ENCODE measurements at places on chromosomes 2 and 18.

GRCh38 chr2:47016172-47016913, 100.7 kb upstream of the MCFD2 start:
- DNase-seq, result peak; percentile 20

DNA sequence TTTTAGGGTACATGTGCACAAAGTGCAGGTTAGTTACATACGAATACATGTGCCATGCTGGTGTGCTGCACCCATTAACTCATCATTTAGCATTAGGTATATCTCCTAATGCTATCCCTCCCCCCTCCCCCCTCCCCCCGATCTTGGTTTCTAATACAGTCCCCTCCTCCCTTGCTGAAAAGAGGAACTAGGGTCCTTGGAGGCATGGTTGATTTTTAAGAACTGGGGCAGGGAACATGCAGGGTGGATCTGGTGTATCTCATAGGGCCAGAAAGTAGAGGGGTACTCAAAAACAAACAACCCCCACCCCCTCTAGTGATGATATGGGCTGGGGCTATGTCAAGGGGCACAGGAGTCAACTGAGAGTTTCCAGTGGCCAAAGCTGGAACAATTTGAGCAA, 153.4 kb downstream of the UBR3 start:
- DNase-seq, result no peak

DNA sequence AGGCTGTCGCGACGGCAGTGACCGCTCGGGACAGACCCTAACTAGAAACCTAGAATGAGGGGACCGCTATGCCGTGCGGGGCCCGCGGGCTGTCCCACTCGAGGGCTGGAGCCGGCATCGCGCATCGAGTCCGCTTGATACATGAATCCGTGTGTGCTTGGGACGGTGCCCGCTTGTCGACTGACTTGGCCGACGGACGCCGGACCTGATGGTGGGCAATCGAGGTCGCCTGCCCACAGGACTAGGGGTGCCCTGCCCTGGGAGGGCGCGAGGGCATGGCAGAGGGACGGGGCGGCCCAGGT, 749 bp upstream of the PTMA start:
- DNase-seq, result peak; percentile 82

DNA sequence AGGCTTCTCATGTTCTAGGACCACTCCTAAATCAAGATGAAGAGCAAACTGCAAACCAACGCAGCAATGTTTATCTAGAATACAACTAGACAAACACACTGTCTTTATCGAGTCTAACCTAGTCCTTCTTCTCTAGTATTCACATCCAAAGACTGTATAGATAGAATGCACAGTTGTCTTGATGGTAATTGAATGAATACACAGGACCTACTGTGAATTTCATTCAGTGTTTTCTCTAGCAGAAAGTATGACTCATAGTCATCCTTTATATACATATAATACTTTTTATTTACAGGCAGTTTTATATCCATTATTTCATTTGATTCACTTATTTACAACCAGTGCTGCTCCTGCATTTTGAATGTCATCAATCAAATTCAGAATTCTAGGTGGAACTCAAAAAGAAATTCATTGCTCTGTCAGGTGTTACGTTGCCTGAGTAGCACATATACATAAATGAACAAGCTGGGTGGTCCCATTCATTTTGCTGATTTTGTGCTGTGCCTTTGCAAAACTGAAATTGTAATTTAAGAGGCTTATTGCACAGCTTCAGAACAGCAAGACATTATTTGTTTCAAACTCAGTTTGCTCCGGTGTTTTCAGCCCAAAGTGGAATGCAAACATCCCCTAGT, 374.8 kb downstream of the EPHA4 start:
- no peak for DNase-seq

GRCh38 chr2:47785986-47786385, 3.0 kb downstream of the MSH6 start:
- no peak for DNase-seq

GRCh38 chr18:12819322-12819721, 64.7 kb downstream of the PTPN2 start:
- no peak for DNase-seq

- DNase-seq, result no peak
Observed at GRCh38 chr18:37297106-37297505, 268.5 kb downstream of the CELF4 start.

DNA sequence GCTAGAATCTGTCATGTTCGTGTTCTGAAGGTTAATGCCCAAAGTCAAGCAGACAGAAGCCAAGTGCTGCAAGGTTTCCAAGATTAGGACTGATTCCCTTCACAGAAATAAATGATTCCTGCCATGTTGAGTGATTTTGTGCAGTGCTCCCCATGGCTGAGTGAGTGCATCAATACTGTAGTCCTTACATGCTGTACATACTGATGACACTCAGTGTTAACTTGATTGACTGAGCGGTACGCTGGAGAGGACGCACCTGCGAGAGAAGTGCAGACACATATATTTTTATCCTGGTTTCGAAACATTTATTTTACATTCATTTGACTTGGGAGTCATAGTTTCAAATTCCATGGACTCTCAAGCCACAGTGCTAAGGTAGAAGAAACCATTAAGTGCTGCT, 92.0 kb downstream of the ASXL3 start:
- no peak for DNase-seq

- DNase-seq, result no peak
Observed at GRCh38 chr2:170408461-170409163, 230.7 kb downstream of the MYO3B start.

GRCh38 chr2:72291059-72291458, 143.4 kb upstream of the CYP26B1 start:
- DNase-seq, result no peak

- no peak for DNase-seq
Observed at GRCh38 chr2:227456772-227457171, 15.2 kb upstream of the AGFG1 start.

DNA sequence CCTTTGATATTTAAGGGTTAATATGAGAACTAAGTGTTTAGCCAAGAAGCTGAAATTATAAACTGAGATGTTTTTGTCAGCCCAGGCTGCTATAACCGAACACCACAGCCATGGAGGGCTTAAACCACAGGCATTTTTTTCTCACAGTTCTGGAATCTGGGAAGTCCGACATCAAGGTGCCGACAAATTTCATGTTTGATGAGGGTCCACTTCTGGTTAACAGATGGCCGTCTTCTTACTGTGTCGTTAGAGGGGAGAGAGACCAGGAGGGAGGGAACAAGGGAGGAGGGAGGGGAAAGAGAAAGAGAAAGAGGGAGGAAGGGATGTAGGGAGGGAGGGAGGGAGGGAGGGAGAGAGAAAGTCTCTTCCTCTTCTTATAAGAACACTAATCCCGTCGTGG, 6.5 kb upstream of the CNDP2 start:
- DNase-seq, result no peak

DNA sequence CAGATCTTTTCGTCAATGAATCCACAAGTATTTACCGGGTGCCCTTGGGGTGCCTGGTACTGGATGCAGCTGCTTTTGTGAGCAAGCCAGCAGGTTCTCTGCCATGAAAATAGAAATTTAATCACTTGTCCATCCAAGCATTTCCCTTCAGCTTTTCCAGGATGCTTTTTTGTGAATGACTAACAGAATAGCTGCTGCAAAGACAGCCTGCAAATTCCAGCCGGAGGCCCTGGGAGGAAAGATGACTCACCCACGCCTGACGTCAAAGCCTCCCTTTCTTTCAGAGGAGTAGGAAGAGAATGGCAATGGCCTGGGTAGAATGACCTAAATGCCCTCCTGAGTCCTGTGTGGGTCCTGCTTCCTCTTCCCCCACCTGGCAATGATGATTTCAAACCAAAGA, 111.9 kb downstream of the AP1S3 start:
- DNase-seq, result no peak

DNA sequence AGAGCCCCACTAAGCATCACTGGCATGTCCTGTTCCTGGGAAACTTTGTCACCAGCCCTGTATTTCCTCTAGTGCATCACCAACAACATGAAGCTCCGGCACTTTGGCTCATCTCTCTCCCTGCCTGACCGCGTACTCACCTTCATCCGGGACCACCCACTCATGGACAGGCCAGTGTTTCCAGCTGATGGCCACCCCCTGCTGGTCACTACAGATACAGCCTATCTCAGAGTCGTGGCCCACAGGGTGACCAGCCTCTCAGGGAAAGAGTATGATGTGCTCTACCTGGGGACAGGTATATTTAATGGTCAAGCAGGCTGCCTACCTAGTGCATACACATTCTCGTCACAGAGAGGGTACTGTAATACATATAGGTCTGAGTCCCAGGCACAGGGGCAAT, 21.0 kb downstream of the SEMA4F start:
- DNase-seq, result no peak

DNA sequence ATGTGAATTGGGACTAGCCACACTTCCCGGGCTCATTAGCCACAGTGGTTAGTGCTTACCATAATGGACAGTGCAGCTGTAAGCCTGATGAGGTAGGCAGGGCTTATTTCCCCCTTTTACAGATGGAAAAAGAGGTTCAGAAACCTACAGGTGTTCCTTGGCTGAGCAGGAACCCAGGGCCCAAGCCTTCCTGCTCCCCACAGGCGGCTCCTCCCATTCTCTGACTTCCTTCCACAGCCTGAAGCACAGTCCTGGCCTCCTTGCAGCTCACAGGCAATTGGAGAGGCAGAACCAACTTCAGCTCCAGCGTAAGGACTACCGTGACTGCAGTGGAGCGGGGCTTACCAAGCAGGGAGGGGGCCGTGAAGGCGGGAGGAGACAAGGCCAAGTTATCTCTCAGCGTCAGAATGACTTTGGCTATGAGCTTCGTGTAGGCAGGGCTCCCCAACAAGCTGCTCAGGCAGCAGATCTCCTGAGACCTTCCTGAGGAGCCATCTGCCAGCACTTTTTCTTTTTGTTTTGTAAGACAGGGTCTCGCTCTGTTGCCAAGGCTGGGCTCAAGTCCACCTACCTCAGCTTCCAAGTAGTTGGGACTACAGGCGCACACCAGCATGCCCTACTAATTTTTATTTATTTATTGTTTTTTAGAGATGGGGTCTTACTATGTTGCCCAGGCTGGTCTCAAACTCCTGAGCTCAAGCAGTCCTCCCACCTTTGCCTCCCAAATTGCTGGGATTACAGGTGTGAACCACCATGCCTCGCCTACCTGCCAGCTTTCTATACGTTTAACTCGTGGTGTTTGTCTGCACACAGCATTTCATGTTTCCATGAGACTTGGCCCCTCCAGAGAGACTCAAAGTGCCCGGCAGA, 34.2 kb upstream of the NT5DC4 start:
- peak; percentile 98 for DNase-seq

DNA sequence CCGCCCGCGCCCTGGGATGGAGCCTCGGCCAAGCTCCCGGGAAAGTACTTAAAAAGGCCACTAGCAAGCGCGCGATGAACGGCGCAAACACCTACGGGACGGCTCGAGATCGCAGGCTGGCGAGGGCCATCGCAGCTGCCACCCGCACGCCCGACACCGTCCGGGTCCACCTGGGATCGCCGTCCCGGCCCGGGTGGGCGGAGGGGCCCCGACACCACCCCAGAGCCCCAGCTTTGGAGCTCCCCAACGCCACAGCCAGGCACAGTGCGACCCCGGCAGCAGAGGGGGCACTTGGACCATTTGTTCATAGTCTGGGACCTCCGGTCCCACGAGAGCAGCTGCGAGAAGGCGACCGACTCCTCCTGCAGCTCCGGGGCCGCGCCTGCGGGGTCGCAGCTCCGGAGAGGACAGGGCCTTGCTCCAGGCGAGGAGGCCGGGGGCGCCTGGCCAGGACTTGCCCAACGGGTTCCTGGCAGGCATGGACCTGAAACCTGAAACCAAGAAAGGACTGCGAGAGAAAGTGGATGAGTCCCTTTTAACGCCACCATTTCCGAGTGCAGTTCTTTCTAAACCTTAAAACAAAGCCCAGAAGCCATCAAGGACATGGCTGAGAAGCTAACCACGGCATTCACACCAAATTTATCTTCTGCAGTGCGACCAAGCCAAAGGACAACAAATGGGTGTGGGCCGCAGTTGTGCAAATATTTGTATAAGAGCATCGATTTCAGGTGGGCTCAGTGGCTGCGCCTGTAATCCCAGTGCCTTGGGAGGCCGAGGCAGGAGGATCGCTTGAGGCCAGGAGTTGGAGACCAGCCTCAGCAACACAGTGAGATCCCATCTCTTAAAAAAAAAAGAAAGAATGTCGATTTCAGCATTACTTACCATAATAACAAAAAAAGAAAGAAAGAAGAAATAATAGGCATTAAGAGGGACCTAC, 54.0 kb upstream of the IMP4 start:
- no peak for DNase-seq

- no peak for DNase-seq
Observed at GRCh38 chr2:158893026-158893425, 75.4 kb upstream of the TANC1 start.

GRCh38 chr18:79523736-79524180, 128.0 kb downstream of the NFATC1 start:
- DNase-seq, result no peak

GRCh38 chr18:77374446-77374805, 124.8 kb downstream of the GALR1 start:
- no peak for DNase-seq

DNA sequence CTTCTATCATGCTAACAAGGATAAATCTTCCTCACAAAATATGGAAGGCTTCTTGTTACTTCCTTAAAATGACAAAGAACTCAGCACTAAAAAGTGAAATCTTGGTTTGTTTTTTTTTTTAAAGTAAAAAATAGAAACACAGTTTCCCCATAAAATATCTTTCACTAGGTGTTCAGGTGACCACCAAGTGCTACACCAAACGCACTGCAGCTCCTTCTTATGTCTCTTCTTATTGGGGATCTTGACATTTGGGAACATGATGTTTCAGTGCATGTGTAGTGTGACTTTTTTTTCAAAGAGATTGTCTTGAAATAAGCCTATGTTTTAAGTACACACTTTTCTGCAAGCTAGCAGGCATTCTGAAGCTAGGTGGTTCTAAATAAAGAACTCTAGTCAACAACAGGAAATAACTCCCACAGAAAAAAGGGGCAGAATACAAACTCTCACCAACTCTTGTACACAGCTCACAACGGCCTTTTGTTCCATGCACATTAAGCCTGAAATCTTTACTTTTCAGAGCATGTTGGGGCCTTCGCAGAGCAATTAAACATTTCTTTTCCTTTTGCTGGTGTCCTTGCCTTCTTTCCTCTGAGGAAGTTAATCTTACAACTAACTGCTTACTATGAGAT, 13.2 kb upstream of the SERTAD2 start:
- DNase-seq, result no peak

DNA sequence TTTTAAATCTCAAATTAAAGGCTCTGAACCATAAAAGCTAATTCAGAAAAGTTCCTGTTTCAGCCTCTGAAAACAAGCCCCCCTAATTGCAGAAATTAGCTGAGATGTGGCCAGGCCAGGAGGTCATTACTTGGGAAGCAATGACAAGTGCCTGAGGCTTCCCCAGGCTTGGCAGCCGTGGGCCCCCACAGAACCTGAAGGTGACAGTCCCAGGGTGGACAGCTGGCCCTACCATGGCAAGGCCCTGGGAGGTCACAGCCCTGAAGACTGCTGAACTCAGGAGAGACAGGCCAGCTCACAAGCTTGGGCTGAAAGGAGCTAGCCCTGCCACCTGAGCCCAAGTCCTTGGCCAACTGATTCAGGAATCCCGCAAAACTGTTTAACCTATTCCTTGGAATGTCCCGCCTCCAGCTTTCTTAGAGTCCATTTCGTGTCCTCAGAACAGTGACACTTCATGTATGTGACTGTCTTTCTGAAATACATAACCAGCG, 54.3 kb upstream of the PKDCC start:
- no peak for DNase-seq

- DNase-seq, result peak; percentile 47
Observed at GRCh38 chr18:47036298-47036874, 965 bp upstream of the ELOA2 start.

All from erythroblast (primary cell).